ENCODE measurements at places on chromosomes 12 and 14.

GRCh38 chr12:95693689-95694088 lies 96.9 kb downstream of the NTN4 start:
- DNase-seq, result no peak

DNA sequence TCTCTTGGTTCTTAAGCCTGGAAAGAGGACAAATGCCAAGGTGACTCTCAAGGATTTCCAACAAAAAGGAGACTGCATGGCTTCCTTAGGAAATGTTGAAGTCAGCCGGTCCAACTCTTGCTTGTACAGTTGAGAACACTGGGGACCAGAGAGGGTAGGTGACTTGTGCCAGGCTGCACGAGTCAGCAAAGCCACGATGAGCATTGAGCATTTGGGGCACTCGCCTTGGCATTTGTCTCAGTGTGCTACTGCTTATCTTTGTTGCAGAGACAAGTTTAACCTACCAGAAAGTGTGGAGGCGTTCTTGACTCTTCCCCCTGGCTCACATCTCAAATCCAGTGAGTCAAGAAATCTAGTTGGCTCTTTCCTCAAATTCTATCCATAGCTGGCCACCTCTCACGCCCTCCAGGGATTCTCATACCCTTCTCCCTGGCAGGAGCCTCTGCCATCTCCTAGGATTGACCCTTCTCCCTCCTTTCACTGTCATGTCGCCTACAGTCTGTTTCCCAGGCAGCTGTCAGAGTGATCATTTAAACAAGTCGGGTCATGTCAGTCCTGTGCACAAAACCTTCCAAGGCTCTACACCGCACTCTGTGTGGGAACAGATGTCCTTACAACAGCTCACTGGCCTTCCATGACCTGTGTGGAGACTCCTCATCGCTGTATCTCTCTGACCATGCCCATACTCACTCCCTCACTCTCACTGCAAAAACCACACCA lies 17.2 kb upstream of the KRT83 start:
- DNase-seq, result no peak

GRCh38 chr12:112932485-112933128 lies 5.7 kb upstream of the OAS3 start:
- DNase-seq, result no peak

- no peak for DNase-seq
These were observed 13.1 kb downstream of the NKX2-1 start for GRCh38 chr14:36506732-36507614.

DNA sequence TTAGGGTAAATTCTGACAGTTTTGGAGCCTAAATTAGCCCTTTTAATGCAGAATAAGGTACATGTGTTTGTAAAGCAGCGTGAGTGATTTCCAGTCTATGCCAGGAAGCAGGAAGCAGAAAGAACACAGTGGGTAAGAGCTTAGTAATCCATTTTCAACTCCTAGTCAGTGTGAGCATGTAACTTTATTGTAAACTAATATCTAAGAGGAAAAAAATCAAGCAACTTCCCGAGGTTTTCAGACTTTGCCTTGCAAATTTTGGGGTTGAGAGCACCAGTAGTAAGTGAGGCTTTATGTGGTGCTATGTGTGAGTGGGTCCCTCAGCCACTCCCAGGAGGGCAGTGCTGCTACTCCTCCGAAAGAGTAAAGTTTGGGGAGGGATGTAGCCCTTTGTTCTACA lies 2.9 kb downstream of the CIPC start:
- DNase-seq, result no peak
